Stimulated activated CD8-positive, alpha-beta memory T cell treated with anti-CD3 and anti-CD28 coated beads, Interleukin-7, amount 100 ng/mL, for 48 hours (primary cell): ENCODE measurements at places on chromosomes 13 and 19.

DNA sequence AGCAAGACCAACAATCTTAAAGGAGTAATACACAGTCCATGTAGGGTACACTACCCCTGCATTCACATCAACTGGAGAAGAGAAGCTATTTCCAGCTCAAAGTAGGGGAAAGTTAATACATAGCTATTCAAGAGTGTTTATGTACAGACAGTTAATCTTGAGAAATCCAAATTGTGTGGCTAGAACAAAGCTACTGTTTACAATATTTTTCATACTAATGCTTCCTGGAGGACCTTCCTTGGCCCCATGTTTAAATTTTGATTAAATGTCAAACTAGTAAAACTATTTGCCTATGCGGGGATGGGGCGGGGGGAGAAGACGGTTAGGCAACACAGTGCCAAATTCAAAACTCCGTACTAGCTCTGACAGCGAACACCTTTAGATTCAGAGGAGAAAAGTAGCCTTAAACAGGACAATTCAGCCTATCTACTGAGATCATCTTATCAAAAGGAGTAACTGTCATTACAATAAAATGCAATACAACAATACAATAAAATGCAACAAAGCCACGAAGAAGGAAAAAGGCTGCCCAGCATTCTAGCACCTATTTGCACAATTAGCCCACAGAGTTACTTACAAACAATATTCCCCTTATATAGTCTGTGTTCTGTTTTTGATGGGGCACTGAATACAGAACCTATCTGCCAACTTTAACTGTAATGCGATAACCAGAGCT lies 29.1 kb downstream of the BRD4 start:
- no peak for DNase-seq

GRCh38 chr19:54186934-54187381 lies 2.4 kb downstream of the MBOAT7 start:
- DNase-seq, result no peak

GRCh38 chr19:13210339-13210775 lies 60.1 kb downstream of the IER2 start:
- no peak for DNase-seq

GRCh38 chr19:2755448-2755705 lies 15.6 kb upstream of the SLC39A3 start:
- DNase-seq, result no peak

GRCh38 chr13:35927567-35928021 lies 203.6 kb downstream of the DCLK1 start:
- no peak for DNase-seq

- DNase-seq, result no peak
Observed at GRCh38 chr13:105541565-105541964, 993.9 kb downstream of the EFNB2 start.

DNA sequence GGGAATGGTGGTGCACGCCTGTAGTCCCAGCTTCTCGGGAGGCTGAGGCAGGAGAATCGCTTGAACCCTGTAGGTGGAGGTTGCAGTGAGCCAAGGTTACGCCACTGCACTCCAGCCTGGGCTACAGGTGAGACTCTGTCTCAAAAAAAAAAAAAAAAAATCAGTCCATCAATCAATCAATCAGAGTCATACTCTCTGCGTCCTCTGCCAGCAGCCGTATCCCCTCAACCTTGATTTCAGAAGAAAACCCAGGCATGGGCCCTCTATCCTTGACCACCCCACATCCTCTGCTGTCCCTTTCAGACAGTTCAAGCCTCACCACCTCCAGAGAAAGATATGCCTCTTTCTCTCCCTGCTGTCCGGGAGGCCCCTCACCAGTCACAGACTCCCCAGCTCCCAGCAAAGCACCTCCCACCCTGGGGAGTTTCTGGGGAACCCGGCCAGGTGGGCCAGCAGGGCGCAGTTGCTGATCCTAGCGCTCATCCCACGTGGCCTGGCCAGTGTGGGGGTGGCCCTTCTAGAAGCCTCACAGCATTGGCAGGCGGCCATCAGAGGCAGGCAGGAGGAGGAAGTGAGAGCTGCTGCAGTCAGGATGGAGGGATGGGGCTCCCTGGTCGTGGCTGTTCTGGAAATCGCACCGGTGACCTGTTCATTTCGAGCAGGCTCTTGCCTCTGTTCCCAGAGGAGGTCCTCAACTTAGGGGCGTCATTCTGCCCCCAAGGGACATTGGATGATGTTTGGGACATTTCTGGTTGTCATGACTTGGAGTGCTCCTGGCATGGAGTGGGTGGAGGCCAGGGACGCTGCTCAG lies 10.2 kb upstream of the JSRP1 start:
- DNase-seq, result no peak

DNA sequence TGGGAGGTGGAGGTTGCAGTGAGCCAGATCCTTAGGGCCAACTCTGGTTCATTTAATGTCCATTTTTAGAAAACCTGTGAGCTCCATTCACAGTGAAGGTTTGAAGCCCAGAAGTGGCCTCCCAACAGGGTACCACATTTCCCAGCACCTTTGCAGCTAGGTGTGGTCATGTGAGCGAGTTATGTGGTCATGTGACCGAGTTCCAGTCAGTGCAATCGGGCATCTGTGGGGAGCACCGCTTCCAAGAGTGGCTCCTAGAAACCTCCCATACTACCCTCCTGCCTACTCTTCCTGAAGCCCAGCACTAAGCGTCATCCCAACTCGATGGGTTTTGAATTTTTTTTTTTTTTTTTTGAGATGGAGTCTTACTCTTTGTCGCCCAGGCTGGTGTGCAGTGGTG lies 663 bp upstream of the PLA2G4C start:
- DNase-seq, result no peak

- no peak for DNase-seq
Observed at GRCh38 chr13:72405441-72405840, 322.0 kb downstream of the MZT1 start.

GRCh38 chr13:95411428-95412040 lies 110.3 kb upstream of the ABCC4 start:
- no peak for DNase-seq
